GM23248 (cell line): ENCODE measurements at places on chromosomes 5 and 9. TPM values are rescaled to one million over a fixed set of nuclear protein-coding genes. Genes with fewer than 3 reads are reported as not detected.

GRCh38 chr5:1564182-1564748, 40.5 kb upstream of the LPCAT1 start:
- DNase-seq, result peak; percentile 83

DNA sequence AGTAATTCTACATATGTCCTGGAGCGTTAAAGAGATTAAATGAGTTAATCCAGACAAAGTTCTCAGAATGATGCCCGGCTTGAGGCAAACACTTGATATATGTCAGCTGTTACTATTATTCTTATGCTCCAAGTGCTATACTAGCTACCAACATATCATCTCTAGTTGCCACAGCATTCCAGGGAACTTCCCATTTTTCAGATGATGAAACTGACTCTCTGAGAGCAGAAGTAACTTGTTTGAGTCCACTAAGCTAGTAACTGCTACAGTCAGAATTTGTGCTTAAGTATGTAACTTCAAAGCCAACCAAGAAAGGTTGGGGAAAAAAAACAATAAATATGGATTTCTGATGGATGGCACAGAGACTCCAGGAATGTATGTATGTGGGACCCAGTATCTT, 98.1 kb downstream of the CDK5RAP2 start:
- no peak for DNase-seq

DNA sequence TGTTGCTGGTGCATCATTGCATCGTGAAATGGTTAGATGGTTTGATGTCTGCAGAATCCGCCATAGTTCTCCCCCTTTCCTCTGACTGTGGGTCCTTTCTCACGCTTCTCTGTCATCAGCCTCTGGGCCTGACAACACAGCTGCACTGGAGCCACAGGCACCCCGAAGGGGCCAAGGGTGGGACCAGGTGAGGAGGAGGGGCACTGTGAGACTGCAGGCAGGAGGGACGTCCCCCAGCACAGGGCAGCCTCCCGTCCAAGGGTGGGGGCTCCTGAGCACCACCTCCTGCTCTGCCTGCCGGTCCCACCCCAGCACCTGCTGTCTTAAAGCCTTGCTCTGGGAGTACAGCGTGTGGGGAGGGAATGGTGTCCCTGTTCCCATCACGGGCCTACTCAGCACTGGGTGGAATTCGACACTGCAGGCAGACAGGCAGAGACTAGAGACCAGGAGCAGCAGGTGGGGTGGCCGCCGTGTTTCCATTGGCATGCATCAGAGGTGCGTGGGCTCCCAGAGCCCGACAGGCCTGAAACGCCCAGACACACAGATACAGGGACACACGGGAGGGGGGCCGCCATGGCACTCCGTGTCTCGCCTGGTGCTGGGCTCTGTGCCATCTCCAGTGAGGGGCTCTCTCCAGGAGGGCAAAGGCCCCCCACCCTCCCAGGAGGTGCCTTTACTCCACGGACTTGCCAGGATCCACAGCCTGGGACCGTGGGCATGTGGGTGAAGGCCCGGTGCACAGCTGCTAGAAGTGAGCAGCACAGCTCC, 15.0 kb downstream of the CACNA1B start:
- DNase-seq, result no peak

- peak; percentile 97 for DNase-seq
These were observed 13.9 kb upstream of the RARS1 start for GRCh38 chr5:168472329-168472728.

Gene SEMA6A
- under 0.01 TPM in 1 of 2 replicates, not detected in the other for total RNA-seq

- peak; percentile 74 for DNase-seq
These were observed 23.1 kb upstream of the NSMF start for GRCh38 chr9:137482094-137482781.

GRCh38 chr5:109707531-109707930, 17.8 kb downstream of the MAN2A1 start:
- DNase-seq, result no peak

- DNase-seq, result no peak
These were observed 44.0 kb downstream of the GALNT10 start for GRCh38 chr5:154234551-154234950.

Gene SVEP1
- 47.3 and 50.5 TPM in 2 replicates for total RNA-seq

- DNase-seq, result peak; percentile 79
These were observed 116.0 kb downstream of the TENT4A start for GRCh38 chr5:6829150-6829784.

- peak; percentile 90 for DNase-seq
These were observed 9.1 kb downstream of the GFPT2 start for GRCh38 chr5:180343831-180344695.

GRCh38 chr5:90873033-90873517, 314.5 kb downstream of the ADGRV1 start:
- no peak for DNase-seq

Gene SCGB3A2
- total RNA-seq, result not detected in 2 replicates

- DNase-seq, result peak; percentile 51
These were observed 27.9 kb downstream of the TRIO start for GRCh38 chr5:14171046-14171445.

DNA sequence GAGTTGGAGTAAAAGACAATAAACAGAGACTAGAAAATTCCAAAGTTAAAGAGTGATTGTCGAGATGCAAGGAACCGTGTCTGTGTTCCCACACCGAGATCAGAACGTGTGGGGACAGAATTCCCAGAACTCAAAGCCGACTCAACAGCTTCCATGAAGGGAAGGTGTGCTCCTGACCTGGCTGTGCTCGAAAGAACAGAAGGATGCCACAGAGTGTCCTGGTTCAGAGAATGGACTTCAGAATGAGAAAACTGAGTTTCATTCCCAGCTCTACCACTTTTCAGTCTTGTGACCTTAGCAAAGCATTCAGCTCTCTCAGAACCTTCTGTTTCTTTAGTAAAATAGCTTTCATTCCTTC, 420.0 kb upstream of the SLC30A5 start:
- no peak for DNase-seq

DNA sequence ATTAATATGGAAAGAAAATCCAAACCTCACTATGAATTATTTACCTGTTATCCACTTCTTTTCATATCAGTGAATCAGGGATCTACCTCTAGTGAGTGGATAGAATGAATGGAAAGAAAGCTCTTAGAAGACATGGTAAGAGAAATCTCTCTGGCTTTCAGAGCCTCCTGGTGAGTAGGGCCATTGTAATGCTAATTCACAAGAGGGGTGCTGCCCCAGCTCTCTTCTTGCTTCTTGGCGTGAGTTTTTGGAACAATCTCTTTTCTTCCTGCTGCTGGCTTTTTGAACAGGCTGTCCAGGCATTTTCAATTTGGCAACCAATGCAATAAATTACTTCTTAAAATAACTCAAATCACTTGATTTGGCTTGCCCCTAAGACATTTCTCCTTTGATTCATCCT, 49.9 kb upstream of the KCNN2 start:
- no peak for DNase-seq

GRCh38 chr9:21591221-21592062, 109.3 kb upstream of the IFNE start:
- DNase-seq, result peak; percentile 99

DNA sequence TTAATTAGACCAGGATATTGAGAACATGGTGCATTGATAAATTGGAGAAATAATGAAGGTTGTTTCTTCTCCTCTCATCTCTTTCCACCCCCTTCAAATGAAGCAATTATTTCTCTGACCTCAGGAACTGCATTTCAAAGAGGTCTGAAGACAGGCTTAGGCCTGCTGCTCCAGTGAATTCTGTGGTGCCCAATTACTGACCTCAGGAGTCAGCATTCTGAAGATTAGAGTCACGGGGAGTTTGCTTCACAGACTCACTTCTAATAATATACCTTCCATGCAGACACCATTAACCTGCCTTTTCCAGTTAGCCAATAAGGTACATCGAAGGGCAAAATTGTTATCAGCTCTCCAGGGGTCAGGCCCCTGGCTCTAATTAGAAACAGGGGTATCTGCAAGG, 270.9 kb downstream of the GAS1 start:
- no peak for DNase-seq

- no peak for DNase-seq
These were observed 188.3 kb downstream of the GRIA1 start for GRCh38 chr5:153678617-153679329.
